Cardiac muscle cell (in vitro differentiated cells and primary cell): ENCODE measurements at places on chromosomes 13 and 19.
A peak's percentile ranks its signal among the peaks of the same experiment; 100 is the strongest.

GRCh38 chr19:50184196-50184595 lies 19.2 kb upstream of the MYH14 start:
- DNase-seq: no peak

- DNase-seq: peak; percentile 10
Observed at GRCh38 chr19:48645620-48646000, 377 bp downstream of the CA11 start.

- DNase-seq: peak; percentile 52
Observed at GRCh38 chr13:106372199-106373155, 163.0 kb downstream of the EFNB2 start.

DNA sequence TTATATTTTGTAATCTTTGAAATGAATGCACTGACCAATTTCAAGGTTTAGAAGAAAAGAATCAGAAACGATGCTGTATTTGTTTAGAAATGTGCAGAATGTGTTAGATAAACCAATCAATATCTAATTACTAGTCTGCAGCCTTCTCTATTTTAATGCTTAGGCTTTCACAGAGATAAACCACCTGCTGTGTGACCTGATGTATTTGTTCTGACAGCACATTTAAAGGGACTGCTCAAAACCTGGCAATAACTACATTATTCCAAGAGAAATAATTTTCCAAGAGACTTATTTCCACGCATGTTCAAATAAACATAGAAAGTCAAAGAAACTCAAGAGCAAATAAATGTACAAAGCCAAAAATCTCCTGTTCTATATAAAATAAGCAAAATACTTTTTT lies 641.6 kb upstream of the PCDH20 start:
- no peak for DNase-seq

DNA sequence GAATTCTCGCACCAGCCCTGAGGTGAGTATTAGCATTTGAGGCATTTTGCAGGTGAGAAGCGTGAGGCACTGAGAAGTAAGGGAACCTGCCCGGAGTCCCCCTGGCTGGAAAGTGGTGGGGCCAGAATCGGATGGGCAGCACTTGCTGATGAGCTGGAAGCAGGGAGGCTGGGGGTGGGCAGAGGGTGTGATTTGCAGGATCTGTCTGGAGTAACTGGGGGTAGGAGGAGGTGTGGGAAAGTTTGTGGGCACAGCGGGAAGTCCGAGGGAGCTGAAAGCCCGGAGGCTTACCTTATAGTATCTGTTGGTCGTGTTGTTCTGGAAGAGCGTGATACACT lies 20.1 kb downstream of the PRKD2 start:
- DNase-seq: no peak

DNA sequence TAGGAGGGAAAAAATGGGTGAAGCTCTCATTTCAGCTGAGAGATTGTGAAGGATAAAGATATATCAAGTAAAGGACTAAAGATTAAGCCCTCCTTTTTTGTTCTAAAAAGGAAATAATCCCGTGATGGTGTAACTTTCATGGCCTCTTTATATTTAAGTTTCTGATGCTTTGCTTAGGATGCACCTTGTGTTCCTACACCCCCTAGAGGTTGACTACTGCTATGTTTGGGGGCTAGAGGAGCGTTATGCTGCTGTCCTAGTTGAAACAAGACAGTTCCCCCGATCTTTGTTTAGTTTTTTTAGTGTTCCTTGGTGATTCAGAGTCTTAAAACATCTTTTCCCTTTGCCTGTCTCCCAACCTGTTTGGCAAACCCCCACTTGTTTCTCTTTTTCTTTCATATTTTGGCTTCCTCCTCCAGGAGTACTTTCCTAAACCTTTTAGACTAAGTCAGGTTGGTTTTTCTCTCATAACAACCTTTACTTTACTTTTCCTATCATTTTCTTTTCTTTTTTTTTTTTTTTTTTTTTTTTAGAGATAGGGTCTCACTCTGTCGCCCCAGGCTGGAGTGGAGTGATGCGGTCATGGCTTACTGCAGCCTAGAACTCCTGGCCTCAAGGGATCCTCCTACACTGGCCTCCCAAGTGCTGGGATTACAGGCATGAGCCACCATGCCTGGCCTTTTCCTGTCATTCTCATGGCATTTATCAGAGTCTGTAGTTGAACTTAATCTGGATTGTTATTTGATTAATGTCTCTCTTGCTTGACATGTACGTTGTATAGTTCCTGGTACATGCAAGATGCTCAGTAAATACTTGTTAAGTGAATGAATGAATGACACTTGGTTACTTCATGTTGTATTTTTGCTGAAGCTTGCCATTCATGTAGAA lies 2.8 kb downstream of the UBA2 start:
- DNase-seq: peak; percentile 68

DNA sequence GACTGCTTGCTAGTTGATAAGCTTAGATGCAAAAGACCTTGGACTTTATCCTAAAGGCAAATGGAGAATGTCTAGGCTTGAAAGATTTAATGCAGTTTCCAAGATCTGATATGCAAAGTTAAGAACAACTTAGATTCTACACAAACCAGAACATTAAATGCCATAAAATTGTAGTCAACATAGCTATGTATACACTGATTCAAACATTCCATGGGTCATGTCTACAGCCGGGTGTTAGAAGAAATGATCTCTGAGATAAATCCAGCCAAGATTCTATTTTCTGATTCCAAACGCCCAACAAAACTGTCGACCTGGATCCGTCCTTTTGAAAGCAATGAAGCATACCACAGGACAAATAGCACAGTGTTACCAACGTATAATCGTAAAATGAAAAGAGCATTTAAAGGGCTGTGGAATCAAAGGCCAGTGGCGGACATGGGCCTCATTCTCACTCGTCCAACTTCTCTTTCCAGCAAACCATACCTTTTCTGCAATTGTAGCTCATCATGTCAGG lies 52.7 kb downstream of the KCTD12 start:
- no peak for DNase-seq

GRCh38 chr13:90542959-90543505 lies 804.5 kb upstream of the MIR17HG start:
- DNase-seq: no peak

- no peak for DNase-seq
Observed at GRCh38 chr13:41326661-41327060, 15.6 kb downstream of the NAA16 start.
